ENCODE measurements at places on chromosomes 12 and 14.
A peak's percentile ranks its signal among the peaks of the same experiment; 100 is the strongest.

DNA sequence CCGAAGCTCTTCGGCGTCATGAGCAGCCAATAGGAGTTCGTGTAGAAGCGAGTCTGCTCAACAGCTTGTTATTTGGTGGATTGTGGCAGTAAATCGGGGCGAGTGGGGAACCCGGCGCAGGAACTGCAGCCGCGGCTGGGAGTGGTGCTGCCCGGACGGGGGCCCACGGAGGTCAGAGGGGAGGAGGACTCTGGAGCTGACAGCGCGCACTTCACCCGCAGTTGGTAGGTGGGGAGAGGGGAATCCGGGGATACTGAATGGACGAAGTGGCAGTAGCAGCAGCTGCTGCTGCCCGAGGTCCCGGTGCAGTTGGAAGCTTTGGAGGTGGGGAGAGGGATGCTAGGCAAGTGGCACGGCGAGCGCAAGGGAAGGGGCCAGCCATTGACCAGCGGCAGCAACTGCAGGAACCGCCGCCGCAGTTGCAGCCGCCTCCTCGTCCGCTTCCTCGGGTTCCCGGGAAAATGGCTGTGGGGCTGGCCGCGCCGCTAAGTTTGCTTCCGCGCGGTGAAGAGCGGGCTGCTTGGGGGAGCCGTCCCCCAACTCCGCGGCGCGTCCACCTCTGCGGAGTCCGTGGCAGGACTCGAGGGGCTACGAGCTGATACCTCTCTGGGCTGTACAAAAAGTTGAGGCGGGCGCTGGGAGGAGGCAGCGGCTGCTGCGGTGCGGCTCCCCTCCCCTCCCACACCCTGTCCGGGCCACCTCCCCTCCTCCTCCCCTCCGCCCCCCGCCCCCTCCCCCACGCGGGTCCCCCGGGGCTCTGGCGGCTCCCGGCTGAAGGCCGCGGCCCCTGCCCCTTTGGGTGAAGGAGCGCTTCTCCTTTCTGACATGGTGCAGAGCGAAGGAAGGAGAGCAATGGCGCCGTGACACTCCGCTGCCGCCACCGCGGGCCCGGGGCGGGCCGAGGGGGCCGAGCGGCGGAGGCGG, at the start of gene ARID4A:
Gene ARID4A, plus strand, starts transcription at position 79 of the 924 bp plus-strand sequence. CDS start 1,300 bp downstream, outside the sequence.
- DNase-seq = peak; percentile 28

- DNase-seq = peak; percentile 81
Observed at GRCh38 chr14:95515596-95516552, 576 bp downstream of the SYNE3 start.

GRCh38 chr12:106871477-106871876, 84.2 kb upstream of the TMEM263 start:
- DNase-seq = no peak

GRCh38 chr12:106136263-106136662, 2.5 kb downstream of the NUAK1 start:
- DNase-seq = peak; percentile 95

GRCh38 chr12:108008163-108008905, 120.8 kb upstream of the WSCD2 start:
- DNase-seq = no peak

- no peak for DNase-seq
Observed at GRCh38 chr12:70096759-70097410, 146.3 kb upstream of the CNOT2 start.

- no peak for DNase-seq
Observed at GRCh38 chr12:125688881-125689280, 623.6 kb downstream of the AACS start.

DNA sequence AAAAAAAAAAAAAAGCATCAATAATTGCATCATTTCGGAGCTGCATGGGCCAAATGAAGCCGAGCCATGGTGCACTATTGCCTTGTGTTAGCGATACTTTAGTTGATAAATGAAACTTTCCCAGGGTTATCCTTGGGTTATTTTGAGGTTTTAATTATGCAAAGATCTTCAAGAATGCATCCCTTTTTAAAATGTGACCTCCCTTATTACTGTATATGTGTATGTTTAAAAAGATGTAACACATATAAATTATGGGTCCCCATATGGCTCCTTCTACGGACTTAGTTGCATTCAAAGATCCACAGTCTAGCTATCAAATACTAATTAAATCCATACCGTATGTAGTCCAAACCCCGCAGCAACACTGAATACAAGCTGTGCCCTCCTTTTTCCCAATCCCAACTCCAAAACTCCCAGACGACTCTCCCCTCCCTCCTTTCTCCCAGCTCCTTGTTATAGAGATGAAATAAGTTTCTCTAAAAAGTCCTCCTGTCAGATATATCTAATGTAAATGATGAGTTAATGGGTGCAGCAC, 129.3 kb upstream of the MAP1LC3B2 start:
- no peak for DNase-seq

DNA sequence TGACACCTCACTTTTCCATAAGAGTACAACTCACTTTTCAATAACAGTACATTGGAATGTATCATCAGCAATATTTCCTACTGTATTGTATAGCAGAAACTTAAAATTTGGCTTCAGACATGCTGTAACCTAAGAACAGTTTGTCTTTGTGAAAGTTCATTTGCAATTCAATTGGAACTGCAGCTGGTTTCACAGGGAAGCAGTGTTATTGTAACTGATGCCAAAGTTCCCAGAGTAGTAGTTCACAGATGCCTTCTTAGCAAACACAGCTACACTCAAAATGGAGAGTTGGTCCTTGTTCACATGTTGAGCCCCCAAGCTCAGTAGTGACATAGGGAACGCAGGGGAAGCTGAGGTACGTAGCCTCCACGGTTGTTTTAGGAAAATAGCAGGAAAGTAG, 23.3 kb downstream of the PPP1R36 start:
- peak; percentile 42 for DNase-seq

- DNase-seq = no peak
Observed at GRCh38 chr14:55556929-55557623, 22.9 kb upstream of the KTN1 start.

Data from HAP-1 (cell line).